ENCODE measurements at places on chromosomes 2 and 18.

DNA sequence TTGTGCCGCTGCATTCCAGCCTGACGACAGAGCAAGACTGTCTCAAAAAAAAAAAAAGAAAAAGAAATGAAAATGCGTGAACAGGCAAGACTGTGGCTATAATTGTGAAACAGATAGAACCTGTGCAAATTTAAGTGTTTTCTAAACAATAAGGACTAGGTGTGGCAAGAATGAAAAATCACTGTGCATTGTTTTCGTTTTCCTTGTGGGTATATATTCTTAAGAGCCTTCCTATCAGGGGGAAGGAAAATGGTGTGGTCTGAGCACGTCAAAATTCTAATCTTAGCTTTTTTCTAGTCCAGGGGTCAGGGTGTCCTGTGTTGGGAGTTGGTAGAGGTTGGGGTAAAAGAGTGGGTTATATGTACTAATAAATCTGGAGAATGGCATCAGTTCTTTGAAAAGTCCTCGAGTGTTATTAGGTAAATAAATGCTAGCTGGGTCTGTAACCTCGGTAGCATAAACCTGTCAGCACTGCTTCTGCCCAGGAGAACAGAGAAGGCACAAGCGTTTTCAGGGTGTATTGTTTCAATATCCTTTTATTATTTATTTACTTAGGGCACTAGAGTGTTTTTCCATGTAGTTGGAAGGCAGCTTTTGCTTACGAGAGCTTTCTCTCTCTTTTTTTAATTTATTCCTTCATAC lies 11.6 kb downstream of the ATP6V1C2 start:
- no peak for DNase-seq

- DNase-seq, result peak; percentile 1
Observed at GRCh38 chr2:141641462-141641861, 489.4 kb downstream of the LRP1B start.

GRCh38 chr18:67525328-67526099 lies 9.0 kb upstream of the DSEL start:
- no peak for DNase-seq

DNA sequence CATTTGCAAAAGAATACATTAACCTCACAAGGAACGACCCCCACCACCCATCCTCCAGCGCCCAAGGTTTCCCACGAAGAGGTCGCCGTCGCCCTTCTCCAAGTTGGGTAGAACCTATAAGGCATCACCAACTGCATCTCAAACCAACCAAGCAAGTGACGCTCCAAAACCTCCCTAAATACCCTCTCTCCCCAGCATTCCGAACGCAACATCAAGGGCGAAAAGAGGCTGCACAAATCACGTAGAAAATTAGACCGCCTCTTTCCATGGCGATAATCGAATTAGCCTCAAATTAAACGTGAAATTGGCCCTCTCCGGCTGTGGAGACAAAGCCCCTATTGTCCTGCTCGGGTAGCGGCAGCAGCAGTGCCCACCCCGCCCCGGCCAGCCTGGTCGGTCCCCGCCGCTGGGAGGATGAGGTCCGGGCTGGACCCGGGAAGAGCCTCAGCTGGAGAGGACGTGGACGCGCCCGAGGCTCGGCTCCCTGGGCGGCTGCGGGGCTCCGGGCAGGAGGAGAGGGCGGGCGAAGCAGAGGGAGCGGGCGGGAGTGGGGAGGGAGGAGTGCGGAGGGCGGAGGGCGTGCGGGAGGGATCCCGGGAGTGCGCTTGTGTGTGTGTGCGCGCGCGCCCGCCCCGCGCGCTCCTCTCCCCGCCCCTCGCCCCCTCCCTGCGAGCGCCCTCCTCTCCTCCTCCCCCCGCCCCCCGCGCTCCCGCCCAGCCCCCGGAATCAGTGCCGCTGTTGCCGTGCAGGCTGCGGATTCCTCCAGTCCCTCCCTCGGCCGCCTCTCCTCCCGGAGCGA lies at the start of gene SPTBN1:
Gene SPTBN1, plus strand, starts transcription at position 765 of the 799 bp plus-strand sequence. CDS start 70,092 bp downstream, outside the sequence.
- no peak for DNase-seq

- DNase-seq, result no peak
Observed at GRCh38 chr2:64166637-64167420, 22.6 kb upstream of the PELI1 start.

DNA sequence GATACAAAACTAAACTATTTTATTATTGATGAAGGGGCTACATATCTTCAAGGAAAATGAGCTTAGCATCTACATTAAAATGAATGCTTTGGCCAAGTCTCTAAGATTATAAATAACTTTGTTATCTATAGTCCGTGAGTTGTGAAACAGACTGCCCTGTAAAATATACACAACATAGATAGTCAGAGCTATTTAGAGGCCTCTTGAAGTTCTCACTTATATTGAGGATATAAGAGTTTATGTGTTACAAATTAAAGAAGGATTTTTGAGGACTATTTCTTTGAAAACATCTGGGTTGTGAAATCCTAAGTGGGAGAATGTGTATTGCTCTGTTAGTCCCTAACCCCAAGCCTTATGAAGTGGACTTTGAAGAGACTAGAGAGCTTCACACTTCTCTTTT lies 292.0 kb upstream of the CDH2 start:
- DNase-seq, result no peak

GRCh38 chr2:216574046-216574445 lies 59.2 kb upstream of the IGFBP2 start:
- DNase-seq, result no peak

DNA sequence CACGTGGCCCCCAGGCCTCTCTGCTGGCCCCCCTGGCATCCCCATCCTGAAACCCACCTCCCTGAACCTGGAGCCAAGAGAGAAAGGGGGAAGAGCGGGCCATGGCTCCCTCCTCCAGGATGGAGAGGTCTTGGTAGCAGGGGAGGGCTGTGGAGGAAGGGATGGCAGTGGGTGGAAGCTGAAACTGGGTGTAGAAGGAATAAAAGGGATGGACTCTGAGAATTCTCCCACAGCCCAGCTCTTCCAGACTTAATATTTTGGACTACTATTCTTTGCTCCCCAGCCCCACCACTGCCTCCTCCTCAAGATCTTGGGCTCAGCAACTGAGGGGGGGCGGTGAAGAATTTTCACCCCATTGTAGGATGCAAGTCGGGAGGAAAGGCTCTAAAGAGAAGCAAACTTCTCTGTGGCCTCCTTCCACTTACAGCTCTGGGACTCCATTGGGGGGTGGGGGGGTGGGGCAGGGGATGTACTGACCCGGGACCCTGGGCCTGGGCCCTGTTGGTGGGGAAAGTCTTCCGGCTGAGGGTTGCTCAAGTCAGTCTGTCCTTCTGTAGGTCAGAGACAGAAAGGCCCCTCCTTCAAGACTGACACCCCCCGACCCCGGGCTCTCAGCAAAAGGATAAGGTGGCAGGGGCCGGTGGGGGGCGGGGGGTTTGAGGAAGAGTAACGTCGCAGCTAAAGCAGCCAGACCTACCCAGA lies 501 bp downstream of the TNS1 start:
- DNase-seq, result no peak

DNA sequence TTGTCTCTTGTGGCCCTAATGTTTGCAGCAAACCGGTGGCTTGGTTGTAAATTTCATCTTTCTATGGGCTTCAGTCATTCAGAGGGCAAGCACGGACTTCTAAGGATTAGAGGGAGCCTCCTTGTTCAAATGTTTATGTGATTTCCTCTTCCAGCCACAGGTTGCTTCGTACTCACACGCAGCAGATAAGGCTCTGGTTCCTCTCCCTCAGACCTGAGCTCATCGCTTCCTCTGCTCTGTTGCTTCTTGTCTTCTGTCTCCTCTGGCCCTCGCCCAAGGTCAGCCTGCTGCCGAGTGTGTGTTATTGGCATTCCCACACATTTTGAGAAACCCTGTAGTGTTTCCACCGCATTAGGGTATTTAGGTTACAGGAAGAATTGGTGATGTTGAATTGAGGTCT lies 44.0 kb downstream of the MYL12B start:
- no peak for DNase-seq

- DNase-seq, result no peak
Observed at GRCh38 chr2:207528980-207529329, 807 bp upstream of the CREB1 start.

GRCh38 chr2:135162377-135162776 lies 110.3 kb downstream of the RAB3GAP1 start:
- DNase-seq, result no peak

GRCh38 chr18:74153793-74154192 lies 5.5 kb downstream of the TIMM21 start:
- DNase-seq, result no peak

- no peak for DNase-seq
Observed at GRCh38 chr2:26769089-26769761, 5.1 kb downstream of the SLC35F6 start.

- DNase-seq, result no peak
Observed at GRCh38 chr2:67322353-67323001, 74.7 kb upstream of the ETAA1 start.

DNA sequence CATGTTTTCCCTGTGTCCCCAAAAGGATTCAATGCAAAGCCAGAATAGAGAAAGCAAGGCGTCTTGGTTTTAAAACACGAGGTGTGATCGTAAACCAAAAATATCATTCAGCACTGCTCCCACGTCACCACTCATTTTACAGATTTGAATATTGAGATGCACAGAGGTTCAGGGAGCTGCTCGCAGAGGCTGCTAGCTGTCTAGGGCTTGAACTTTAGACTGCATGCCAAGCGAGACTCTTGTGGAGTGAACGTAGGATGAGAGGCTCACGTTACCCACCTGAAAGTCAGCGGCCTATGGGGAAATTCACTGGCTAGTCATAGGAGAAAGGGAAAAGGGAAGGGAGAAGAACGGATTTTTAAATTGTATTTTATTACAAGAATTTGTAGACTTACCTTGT lies 130.1 kb downstream of the MBP start:
- no peak for DNase-seq

DNA sequence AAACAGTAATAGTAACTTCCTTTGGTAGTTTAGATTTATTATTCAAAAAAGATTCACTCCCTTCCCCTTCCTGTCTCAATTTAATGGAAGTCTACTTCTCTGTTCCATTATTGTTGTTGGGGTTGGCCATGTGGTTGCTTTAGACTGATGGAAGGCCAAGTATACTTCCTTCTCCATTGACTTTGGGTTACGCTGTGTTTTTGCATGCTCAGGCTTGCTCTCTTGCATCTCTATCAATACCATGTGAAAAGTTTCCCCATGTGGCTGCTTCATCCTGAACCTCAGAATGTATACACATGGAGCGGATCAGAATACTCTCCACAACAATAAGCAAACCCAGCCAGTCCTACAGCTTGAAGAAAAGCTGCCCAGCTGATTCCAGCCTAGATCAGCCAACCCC lies 20.3 kb downstream of the CFAP210 start:
- no peak for DNase-seq

- no peak for DNase-seq
Observed at GRCh38 chr2:141513853-141514252, 617.0 kb downstream of the LRP1B start.

DNA sequence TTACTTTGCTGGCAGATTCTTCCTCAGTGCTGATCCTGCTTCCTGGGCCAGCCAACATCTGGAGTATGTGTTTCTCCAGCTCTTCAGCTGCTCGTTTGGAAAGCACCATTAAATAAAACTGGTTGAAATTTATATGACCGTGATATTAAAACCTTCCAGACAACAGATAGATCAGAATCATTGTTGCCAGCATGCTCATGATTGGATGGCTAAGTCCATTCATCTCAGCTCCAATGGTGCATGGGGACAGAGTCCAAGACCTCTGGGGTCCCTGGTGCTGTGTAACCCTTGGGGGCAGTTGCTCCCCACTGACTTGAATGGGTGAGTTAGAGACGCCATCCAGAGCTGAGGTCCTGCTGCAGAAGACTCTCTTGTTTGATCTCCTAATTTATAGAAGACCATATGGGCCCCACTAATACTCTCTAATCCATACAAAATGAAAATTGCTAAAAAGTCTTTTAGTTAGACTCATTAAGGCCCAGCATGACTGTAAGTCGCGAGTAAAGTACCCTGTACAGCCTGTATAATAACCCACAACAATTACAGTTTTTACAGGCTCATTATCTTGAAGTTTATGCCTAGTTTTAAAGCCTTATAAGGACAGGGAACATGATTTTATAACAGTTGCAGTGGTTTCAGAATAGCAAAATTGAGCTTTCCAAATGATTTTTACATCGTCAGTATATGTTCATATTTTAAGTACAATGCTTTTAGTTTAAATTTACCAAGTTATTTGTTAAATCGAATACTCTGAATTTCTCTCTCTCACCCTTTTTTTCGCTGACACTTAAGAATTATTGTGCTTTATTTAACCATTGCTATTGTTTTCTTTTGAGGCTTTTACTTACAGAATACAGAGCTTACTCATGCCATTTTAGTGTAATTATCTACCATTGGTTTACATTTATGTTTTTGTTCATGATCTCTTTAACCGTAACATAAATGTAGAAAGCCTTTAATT lies 60.0 kb downstream of the CABLES1 start:
- DNase-seq, result no peak

DNA sequence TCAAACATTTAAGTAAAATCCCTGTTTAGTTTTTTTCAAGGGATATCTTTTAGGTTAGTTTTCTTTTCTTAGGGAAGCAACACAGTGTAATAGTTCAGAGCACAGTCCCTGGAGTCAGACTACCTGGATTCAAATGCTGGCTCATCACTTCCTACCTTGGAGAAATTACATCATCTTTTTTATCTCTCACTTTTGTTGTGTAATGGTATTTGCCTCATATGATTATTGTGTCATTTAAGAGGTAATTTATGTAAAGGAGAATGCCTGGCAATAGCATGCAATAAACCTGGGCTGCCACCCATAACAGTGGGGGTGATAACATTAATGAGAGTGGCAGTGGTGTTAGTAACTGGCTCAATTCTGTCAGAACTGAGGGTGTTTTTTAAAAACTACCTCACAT lies 26.3 kb downstream of the ERLEC1 start:
- DNase-seq, result no peak

GRCh38 chr18:59631583-59632181 lies 65.5 kb downstream of the CCBE1 start:
- DNase-seq, result no peak

- DNase-seq, result no peak
Observed at GRCh38 chr2:209311948-209312347, 111.9 kb upstream of the MAP2 start.

DNA sequence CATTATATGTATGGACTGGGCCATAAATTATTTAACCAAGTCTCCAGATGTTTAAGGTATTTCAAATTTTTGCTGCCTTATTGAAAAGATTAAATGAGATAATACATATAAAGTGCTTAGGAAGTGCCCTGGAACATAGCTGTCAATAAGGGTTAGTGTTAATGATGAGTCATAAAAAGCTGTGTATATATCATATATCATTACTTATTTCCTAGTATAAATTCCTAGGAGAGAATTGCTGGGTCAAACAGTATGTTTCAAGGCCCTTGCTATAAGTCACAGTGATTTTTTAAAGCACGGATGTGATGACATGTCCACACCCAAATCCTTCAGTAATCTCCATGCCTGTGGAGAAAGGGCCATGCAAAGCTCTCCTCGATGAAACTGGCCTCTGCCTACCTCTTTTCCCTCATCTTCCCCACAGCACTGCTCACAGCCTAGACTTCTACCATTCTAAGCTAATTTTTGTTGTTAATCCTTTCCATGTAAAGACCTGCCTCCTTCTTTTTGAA lies 8.5 kb downstream of the ZNF2 start:
- no peak for DNase-seq

DNA sequence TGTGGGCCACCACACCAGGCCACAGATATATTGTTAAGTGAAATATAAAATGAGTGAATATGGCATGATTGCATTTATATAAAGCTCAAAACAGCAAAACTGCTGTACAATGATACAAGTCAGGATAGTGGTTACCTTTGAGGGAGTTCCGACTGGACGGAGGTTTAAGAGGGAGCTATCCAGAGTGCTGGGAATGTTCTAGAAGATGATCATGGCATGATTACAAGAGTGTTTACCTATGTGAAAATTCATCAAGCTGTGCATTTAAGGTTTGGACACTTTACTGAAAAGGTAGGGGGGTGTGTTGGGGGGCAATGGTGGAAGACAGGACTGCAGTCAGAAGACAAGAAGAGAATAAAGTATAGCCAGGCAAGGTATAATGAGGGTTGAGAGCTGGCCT lies 201.4 kb downstream of the ZBTB7C start:
- DNase-seq, result no peak
